ENCODE measurements at places on chromosomes 4 and X.

- DNase-seq = peak; percentile 8
Measured at GRCh38 chrX:72057849-72058248, 73.9 kb downstream of the RTL5 start.

- DNase-seq = no peak
Measured at GRCh38 chr4:132530861-132531260, 618.2 kb upstream of the PCDH10 start.

DNA sequence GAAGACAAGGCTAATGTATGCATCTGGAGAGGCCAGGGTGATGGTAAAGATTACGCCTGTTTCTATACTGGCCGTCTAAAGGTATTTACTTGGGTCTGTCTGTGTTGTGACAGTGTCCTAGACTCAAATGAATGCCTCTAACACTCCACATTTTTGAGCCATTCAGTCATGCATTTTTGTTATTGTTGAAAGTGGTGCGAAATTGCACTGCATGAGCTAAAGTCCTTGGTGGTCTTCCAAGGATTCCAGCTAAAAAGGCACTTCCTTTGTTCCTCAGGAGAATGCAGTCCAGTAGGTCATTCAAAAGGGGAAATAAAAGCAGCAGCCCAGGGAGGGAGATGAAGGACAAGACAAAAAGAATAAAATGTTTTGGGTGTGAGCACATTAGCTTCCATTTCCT is 3.0 kb downstream of the GPC4 start:
- DNase-seq = no peak

- DNase-seq = peak; percentile 26
Measured at GRCh38 chrX:136768469-136769084, 12.2 kb downstream of the ARHGEF6 start.

DNA sequence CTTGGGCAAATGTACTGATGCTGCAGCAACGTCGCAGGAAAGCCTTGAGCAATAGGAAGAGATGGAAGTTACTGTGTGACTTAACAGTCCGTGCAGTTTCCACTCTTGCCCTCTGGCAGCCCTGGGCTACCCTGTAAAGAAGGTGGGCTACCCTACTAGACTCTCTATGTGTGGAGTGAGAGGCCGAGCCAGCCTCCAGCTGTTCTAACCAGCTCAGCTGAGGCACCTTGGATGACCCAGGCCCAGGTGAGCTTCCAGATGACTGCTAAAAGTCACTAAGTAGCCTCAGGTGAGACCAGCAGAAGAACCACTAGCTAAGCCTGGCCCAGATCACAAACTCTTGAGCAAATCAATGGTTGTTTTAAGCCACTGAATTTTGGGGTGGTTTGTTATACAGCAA is 34.9 kb upstream of the PPP2R2C start:
- DNase-seq = peak; percentile 64

GRCh38 chrX:72313707-72314641 is 8.3 kb upstream of the CITED1 start:
- no peak for DNase-seq

DNA sequence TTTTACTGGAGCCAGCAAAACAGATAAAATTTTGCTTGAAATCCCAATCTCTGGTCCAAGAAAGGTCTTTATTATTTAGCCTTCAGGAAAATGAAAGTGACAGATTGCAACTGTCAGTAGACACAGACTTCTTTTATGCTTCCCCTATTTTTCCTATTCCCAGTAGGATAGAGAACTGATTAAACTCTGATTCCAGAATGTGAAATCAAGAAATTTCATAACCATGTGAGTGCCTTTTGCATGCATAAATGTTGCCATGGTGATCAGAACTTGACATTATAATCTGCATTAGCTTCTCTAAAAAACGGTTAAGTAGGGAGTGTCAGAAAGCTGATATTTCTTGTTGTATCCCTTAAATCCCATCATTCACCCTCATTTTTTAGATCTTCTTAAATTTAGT is 255.2 kb upstream of the GABRA2 start:
- no peak for DNase-seq

DNA sequence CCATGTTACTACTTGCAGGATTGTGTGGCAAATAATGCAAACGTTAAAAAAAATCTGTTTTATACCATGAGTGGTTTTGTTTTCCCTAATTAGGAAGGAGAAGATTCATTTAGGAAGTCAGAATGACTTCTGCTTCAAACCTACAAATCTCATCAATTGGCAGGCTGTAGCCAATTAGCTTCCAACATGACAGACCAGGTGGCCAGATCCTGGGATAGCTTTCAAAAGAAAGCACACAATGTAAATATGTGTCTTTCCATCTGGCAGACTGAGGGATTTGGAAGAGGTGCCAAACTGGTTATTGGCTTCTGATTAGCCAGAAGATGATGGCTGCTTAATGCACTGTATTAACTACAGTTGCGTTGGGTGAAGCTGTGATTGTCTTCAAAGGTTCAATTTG is 432.8 kb downstream of the ANKRD50 start:
- DNase-seq = no peak

DNA sequence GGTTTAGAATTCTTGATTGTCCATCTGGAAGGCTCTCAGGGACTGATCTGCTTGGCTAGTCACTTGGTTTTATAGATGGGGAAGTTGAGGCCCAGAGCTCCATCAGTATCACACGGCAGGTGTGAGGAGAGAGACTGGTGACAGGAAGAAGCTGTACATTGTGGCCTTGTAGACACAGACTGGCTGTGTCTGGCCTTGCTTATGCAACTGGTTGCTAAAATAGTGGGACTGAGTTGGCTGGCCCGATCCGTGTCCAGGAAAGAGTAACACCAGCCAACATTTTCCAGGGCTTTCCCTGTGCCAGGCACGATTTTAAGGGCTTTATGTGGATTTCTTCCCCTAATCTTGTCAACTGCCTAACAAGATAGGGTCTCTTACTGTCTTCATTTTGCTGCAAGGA is 2.8 kb downstream of the TBC1D14 start:
- no peak for DNase-seq

GRCh38 chrX:123732670-123733363 is at the start of gene THOC2:
Gene THOC2 (minus strand): TSS chrX:123733052. CDS start chrX:123733022, 30 bp downstream.
- DNase-seq = peak; percentile 83

GRCh38 chr4:95181243-95181995 is 367.4 kb downstream of the UNC5C start:
- DNase-seq = no peak

DNA sequence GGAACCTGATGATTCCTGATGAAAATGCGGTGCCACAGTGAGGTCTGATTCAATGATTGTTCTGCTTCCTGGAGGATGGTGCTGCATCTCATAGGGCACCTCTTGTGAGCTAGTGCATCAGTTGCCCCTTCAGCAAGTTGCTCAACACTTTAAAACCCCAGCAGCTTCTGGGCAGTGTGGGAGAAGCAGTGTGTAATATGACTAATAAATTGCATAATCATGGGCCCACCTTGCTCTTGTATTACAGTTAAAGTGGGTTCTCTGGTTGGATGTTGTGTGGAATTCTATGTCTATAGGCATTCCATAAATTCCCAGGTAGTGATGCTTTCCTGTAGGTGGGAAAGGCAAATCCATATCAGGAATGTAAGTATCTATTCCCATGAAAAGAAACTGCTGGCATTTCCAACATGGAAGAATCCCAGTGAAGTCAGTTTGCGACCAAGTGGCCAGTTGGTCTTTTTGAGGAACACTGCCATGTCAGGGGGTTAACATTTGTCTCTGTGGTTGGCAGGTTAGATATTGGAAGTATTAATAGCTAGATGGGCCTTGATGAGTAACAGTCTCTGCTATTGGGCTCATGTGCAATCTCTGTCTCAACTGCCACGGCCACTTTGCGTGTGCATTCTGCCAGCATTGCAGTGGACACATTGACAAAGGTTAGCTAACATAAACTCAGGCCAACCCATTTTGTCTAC is 121.1 kb upstream of the OTUD4 start:
- DNase-seq = no peak

All from lower leg skin (tissue), 4 donors.